ENCODE measurements at places on chromosomes 3 and 15.

DNA sequence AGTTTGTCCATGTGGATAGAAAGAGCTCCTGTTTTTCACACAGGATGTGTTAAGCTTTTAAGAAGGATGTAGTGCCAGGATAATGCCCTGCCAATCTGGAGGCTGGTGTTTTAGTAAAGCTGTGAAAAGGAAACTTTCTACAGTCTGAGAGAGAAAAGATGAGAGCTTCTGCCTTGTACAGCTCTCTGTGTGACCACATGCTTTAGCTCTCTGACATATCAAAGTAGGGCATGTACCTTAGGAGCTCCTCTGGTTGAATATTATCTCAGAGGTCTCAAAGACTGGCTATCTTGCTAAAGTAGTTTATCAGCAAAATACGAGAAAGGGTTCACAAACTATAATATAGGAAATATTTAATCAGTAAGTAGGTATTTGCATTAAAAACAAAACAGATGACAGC, 30.4 kb downstream of the CDIN1 start:
- no peak for DNase-seq

- no peak for DNase-seq
These were observed 106.3 kb downstream of the PLD1 start for GRCh38 chr3:171704002-171704401.

DNA sequence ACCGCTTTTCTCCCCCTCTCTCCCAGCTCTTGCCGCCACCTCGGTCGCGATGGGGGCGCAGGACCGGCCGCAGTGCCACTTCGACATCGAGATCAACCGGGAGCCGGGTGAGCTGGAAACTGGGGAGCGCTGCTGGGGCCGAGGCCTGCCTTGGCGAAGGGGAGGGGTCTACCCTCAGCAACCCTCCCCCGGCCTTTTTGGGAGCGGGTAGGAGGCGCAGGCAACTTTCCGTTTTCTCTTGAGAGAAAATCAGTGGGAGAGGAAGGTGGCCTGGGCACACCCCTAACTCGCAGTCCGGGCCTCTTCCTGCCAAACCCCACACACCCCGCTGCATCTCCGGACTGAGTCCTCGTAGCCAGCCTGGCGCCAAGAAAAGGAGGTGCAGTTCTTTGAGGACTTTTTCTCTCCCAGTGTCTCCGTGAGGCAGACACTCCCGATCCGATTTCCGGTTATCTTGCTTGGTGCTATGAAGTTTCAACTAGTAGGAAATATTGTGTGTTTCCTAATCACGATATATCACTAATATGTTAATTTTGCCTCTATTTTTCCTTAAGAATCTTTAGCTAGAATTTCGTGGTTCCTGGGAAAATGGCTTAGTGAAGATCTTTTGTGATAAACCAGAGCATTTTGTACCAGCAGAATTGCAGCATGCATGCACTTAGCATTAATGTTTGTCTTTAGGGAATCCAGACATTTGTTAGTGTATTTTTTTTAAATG, 631 bp downstream of the NKTR start:
- DNase-seq: peak; percentile 51

GRCh38 chr3:183296944-183297343, 43.9 kb downstream of the B3GNT5 start:
- DNase-seq: no peak

GRCh38 chr15:29835301-29835700, 13.0 kb upstream of the TJP1 start:
- DNase-seq: no peak

Data from CD4-positive, alpha-beta T cell treated with Interleukin-15 for 1 hour (primary cell).